ENCODE measurements at places on chromosomes 11 and 22.

DNA sequence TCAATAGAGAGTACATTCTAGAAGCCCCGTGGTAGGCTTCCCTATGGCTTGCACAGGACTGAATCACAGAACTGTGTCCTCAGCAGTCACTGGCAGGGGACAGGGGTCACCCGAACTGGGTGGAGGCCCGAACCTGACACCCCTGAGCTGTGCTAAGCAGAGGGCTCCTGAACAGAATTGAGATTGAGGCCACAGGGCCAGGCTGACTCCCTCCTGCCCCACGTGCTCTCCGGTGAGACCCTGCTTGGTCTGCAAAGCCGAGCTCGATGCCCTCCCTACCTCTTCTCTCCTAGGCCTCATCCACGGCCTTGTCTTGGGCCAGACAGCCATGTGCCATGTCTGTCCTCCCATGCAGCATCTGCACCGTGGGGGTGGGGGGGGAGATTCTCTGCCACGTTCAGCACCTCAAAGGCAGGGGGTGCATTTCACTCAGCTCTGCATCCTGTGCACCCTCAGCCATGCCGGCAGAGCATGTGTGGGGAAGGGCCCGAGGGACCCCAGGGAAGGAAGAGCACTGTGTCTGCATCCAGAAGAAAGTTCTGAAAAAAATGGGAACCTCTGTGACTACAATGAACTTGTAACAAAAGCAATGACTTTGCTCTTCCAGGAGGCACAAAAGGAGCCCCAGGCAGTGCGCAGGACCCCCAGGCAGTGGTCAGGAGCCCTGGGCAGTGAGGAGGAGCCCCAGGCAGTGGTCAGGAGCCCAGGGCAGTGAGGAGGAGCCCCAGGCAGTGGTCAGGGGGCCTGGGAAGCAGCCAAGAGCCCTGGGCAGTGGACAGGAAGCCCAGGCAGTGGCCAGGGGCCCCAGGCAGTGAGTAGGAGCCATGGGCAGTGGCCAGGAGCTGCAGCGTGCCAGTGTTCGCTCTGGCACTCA is 76.7 kb upstream of the SEPTIN5 start:
- DNase-seq, result no peak

- DNase-seq, result no peak
These were observed 63.2 kb downstream of the MTMR3 start for GRCh38 chr22:29946220-29946619.

GRCh38 chr11:65899356-65900124 is 648 bp downstream of the FOSL1 start:
- peak; percentile 86 for DNase-seq

DNA sequence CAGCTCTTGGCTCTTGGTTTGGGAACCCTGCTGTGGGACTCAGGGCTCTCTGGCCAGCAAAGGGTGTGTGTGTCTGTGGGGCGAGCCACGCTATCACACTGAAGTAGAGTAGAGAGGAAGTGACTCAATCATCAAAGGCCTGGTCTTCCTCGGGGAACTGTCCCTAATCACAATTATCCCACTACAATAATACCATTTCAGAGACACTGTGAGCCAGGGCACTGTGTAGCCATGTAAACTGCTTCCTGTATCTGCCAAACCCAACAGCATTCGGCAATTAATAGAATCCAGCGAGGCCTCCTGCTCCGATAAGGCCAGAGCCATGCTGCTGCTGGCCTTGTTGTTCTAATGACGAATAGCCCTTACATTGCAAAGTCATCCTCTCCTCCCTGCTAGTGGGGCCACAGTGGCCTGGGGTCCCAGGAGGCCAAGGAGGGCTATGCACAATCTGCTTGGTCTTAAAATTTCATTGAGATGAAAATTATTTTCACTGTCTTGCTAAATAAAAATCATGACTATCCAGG is 49.8 kb upstream of the LMO2 start:
- DNase-seq, result no peak

GRCh38 chr11:109165035-109165434 is 257.0 kb upstream of the C11orf87 start:
- DNase-seq, result no peak

All from NCI-H226 (cell line).